Dermis blood vessel endothelial cell (primary cell): ENCODE measurements at places on chromosomes 5 and 9. TPM values are rescaled to one million over a fixed set of nuclear protein-coding genes. Genes with fewer than 3 reads are reported as not detected.

The GBGT1 gene
- total RNA-seq, result 15.7 and 28.0 TPM in 2 replicates

The F2RL1 gene
- 24.0 and 30.0 TPM in 2 replicates for total RNA-seq

The ACOT12 gene
- total RNA-seq, result 0.37 TPM in 1 of 2 replicates, not detected in the other

The SCGB3A2 gene
- total RNA-seq, result not detected in 2 replicates

The ELOVL7 gene
- total RNA-seq, result 0.09 and 2.2 TPM in 2 replicates

The FAM200C gene
- total RNA-seq, result 3.8 and 4.8 TPM in 2 replicates

The OR1L6 gene
- not detected in 2 replicates for total RNA-seq
